ENCODE measurements at places on chromosomes 5 and 9.

DNA sequence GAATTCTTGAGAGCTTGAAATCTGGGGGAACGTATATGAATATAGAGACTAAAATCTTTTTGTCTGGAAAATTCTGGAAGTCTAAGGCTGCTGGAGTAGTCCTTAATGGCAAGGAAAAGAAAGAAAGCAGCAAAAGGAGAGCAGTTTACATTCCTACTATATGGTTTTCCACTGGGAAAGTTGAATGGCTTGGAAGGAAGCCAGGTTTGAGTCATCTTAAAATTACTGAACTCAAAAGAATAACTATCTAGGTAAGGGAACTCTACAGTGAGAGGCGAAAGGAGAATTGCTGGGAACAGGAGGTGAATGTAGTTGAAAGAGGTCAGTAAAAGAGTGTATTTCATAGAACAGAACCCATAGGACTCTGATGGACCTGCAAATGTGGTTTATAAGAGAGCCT is 258.1 kb upstream of the EDIL3 start:
- no peak for DNase-seq

DNA sequence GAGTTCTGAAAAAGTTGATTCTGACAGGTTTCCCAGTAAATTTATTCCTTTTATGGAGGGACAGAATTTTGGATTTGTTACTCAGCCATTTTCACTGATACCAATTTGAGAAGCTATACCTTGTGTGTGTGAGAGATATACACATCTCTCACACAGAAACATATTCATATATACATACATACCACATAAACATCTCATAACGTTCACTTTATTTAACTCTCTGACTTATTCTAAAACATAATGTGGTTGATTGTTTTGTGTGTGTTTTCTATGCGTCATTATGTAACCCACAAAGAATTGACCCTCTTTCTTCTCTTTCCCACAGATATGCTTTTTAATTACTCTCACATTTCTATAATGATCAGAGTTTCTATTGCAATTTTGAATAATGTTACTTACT is 570.8 kb upstream of the TLE4 start:
- no peak for DNase-seq

DNA sequence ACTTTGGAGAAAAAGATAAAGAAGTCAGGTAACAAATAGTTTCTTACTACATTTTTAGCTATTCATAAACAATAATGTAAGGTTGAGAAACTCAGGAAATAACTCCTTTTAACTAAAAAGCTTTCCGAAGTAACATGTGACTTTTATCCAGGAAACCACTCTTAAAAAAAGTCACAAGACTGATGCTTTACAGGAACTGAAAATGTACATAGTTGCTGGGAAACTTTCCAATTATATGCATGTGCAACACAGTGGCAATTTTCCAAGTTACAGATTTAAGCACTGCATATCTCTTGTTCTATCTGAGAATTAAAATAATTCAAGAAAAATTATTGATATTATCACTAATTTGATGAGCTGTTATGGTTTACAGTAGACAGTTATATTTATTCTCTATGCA is 105.2 kb downstream of the CDH10 start:
- no peak for DNase-seq

GRCh38 chr9:133160742-133161546 is 2.8 kb downstream of the GBGT1 start:
- no peak for DNase-seq

DNA sequence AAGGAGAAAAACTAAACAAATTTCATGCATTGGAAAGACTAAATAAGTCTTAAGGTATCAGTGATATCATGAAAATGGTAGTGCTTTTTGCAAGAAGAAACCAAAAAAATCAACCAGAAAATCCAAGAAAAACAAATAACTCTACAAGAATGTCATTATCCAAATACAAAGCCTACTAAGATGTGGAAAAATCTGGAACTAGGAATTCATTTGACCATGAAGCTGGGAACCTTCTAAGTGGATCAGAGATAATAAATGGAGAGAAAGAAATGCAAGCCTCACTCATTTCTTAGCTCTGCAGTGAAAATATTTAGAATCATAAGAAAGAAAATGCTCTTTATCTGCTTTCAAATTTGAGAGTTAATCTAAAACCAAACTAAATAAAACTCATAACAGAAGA is 51.3 kb downstream of the RASEF start:
- no peak for DNase-seq

DNA sequence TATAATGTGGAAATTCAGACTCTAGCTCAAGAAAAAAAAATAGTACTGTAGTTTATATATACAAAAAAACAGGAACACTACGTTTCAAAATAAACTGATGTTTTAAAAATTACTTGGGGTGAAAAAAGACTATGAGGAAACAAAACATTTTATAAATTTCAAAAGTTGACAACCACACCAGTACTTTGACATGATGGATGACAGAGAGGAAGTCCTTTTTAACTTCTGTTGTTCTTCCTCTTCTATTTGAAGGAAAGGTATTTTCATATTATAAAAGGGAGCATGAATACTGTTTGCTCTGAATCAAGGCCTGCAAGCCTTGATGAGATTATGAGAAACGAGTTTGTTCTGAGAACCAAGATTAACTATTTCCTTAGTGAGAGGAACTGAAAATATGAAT is 456.9 kb downstream of the TAF11L14 start:
- no peak for DNase-seq

DNA sequence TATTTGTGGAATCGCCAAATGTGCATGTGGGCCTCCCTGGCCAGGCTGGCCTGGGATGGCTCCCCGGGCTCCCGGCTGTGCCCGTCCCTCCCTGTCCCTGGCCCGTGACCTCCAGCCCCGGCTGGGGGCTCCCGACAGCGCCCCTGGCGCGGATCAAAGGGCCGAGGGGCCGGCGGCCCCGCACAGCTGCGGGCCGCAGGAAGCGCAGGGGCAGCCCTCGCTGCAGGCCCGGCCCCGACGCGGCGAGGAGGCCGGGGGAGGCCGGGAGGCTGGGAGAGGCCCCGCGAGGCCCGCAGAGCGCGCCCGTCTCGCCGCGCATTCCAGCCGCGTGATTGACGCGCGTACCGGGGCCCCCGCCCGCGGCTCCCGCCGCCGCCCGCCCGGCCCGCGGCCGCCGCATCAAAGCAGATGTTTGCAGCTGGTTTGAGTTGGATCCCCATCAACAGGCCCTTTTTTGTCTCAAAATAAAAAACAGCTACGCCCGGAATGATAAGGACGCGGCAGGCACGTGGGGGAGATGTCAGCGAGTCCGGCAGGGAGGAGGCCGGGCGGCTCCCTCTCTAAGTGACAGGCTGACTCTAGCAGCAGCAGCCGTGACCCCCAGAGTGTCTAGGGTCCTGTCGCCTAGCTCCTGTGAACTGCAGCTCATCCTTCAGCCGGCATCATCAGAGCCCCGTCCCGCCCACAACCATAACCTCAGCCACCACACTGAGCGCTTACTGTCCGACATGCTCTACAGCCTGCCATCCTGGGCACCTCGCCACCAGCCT is 69.4 kb downstream of the LMX1B start:
- no peak for DNase-seq

GRCh38 chr9:4732890-4733289 is 8.1 kb downstream of the AK3 start:
- no peak for DNase-seq

Data from activated B cell treated with CpG ODN at 0.5 μM for 24 hours (primary cell).